Epithelial cell of esophagus (primary cell): ENCODE measurements at places on chromosomes 7 and 10.

DNA sequence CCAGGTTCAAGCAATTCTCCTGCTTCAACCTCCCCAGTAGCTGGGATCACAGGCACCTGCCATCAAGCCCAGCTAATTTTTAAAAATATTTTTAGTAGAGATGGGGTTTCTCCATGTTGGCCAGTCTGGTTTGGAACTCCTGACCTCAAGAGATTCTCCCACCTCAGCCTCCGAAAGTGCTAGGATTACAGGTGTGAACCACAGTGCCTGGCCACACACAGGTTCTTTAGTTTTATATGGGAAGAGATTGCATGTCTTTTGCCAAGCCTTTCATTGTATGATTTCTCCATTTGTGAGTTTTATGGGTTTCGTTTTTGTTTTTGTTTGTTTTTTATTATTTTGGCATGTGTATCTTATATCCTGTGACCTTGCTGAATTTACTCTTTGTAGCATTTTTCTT lies 40.9 kb downstream of the C1GALT1 start:
- no peak for DNase-seq

DNA sequence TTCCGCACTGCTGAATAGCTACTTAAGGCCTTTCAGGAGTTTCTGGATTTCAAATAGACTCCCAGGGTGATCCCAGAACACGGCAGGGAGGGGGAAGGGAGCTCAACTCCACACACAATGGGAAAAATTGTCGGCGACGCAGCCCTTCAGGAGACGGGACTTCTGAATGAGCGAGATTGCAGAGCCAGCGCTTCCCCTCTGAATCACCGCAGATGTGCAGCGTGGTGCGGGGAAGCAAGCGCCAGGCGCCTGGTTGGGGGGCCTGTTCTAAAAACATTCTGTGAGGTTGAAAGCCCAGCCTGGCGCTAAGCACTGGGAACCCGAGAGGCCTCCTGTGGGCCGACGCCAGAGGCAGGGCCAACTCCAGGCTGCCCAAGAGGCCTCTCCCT lies 163.3 kb downstream of the MAD1L1 start:
- DNase-seq, result no peak

DNA sequence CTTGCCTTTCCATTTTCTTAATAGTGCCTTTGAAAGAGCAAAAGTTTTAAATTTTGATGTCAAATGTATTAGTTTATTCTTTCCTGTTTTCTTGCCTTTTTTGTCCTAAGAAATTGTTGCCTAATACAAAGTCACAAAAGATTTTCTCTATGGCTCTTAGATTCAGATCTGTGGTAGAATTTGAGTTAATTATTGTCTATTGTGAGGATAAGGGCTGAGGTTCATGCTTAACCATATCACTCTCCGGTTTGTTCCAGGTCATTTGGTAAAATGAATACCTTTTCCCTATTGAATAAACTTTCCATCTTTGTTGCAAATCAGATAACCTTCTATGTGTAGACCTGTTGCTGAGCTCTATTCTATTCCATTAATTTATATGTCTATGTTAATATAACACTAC lies 96.0 kb downstream of the NOD1 start:
- no peak for DNase-seq

GRCh38 chr10:102394801-102395399 lies 605 bp upstream of the NFKB2 start:
- peak; percentile 64 for DNase-seq

DNA sequence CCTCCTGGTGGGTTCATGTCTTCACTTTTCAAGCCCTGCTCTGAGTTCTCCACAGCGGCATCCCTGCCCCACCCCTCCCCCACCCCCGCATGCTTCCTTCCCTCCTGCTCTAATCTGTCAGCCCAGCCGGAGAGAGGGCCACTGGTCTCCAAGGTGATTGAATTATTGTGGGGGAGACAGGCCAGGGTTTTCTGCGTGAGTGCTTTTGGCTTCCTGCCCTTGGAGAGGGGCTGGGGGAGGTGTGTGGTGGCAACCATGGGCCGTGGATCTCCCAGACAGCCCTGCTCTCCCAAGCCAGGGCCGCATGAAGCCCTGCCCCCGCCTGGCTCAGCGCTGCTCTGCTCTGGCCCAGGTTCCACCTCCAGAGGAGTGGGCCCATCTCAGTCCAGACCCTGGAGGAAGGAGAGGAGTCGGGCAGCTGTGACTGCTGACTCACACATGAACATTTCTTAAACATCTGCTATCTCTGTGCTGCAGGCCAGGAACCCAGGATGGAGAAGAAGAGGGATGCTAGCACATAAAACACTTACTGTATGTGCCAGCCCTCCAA lies 109.9 kb downstream of the ZMIZ1 start:
- DNase-seq, result no peak

- DNase-seq, result no peak
Observed at GRCh38 chr7:91311839-91312238, 47.6 kb downstream of the FZD1 start.
